GM23338 (cell line): ENCODE measurements at places on chromosomes 4 and X. TPM values are rescaled to one million over a fixed set of nuclear protein-coding genes. Genes with fewer than 3 reads are reported as not detected.

The IGFBP7 gene
- 0.49 TPM in 1 of 2 replicates, not detected in the other for total RNA-seq

The BEX5 gene
- 12.0 and 22.4 TPM in 2 replicates for total RNA-seq

The SUPT20HL1 gene
- not detected in 2 replicates for total RNA-seq

The RTL3 gene
- not detected in 2 replicates for total RNA-seq

The SULT1B1 gene
- not detected in 2 replicates for total RNA-seq

The SLC9B2 gene
- 3.2 and 13.0 TPM in 2 replicates for total RNA-seq

The SMIM31 gene
- not detected in 2 replicates for total RNA-seq

The ATOH1 gene
- 0.27 and 0.69 TPM in 2 replicates for total RNA-seq

The CLDN22 gene
- not detected in 2 replicates for total RNA-seq

The ARSJ gene
- 3.5 and 6.6 TPM in 2 replicates for total RNA-seq

The POU4F2 gene
- total RNA-seq: not detected in 2 replicates

The DACH2 gene
- total RNA-seq: 3.0 and 4.6 TPM in 2 replicates

The MORC4 gene
- total RNA-seq: 1.7 and 2.1 TPM in 2 replicates

The CYSLTR1 gene
- total RNA-seq: not detected in 2 replicates

The CENPVL2 gene
- 4.4 and 5.2 TPM in 2 replicates for total RNA-seq

The ENPEP gene
- 0.74 and 1.5 TPM in 2 replicates for total RNA-seq

The ADH1A gene
- not detected in 2 replicates for total RNA-seq

The LRAT gene
- 57.1 and 59.5 TPM in 2 replicates for total RNA-seq

The TRIM60 gene
- not detected in 2 replicates for total RNA-seq
